ENCODE measurements at places on chromosomes 1 and 21.

GRCh38 chr1:94081566-94082344, 39.2 kb downstream of the ABCA4 start:
- no peak for DNase-seq

- DNase-seq = no peak
Observed at GRCh38 chr21:33767236-33767635, 124.9 kb downstream of the ITSN1 start.

- no peak for DNase-seq
Observed at GRCh38 chr1:17137441-17137840, 18.2 kb upstream of the PADI2 start.

DNA sequence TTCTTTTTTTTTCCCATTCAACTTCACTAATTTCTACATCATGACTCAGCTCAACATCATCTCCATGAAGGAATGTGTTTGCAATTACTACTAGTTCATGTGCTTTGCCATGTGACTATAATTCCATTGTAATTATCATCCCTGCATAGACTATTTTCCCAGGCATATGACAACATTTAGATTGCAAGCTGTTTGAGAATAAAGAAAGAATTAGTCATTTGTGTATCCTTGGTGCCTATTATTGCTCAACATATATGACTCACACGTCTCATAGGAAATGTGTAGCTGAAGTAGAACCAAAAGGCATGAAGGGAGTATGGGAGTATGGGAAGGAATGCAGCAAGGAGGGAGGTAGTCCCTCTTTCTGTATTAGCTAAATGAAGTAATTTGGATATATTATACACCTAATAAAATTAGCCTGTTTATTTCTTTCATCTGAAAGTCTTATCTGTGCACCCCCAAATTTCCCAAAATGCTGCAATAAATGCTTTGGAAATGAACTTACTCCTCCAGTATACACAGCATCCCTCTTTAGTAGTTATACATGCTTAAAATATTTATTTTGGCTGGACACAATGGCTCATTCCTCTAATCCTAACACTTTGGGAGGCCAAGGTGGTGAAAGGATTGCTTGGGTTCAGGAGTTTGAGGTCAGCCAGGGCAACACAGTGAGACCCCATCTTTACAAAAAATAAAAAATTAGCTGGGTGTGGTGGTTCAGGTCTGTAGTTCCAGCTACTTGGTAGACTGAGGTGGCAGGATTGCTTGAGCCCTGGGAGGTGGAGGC, 316.9 kb upstream of the ADGRL4 start:
- no peak for DNase-seq

GRCh38 chr1:153384958-153385580, 5.8 kb downstream of the S100A8 start:
- DNase-seq = no peak

DNA sequence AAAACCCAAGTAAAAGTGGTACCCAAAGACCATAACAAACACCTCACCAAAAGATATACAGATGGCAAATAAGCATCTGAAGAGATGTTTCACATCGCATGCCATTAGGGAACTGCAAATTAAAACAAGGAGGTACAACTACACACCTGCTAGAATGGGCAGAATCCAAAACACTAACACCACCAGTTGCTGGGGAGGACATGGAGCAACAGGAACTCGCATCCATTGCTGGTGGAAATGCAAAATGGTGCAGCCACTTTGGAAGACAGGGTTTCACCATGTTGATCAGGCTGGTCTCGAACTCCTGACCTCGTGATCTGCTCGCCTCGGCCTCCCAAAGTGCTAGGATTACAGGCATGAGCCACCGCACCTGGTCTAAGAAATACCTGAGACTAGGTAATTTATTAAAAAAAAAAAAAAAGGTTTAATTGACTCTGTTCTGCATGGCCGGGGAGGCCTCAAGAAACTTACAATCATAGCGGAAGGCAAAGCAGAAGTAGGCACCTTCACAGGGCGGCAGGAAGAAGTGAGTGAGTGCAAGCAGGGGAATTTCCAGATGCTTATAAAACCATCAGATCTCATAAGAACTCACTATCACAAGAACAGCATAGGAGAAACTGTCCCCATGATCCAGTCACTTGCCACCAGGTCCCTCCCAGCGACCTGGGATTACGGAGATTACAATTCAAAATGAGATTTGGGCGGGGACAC, 30.2 kb upstream of the PRSS38 start:
- no peak for DNase-seq
